ENCODE measurements at places on chromosomes 12 and 14.

DNA sequence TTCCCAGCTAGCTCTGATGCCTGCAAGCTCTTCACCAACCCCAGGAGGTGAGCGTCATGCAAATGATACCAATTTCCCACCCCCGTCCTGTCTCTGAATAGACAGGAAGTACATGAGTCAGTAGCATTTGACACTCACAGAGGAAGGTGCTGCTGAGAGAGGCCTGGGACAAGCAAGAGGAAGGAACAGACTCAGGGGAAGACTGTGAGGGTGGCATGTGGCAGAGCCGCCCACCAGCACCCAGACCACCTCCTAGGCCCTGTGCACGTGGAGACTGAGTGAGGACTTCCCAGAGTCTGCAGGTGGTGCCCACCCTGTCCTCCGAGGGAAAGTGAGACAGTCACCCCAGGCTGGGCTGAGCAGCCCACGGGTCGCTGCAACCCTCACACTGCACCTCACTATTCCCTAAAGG lies 199.5 kb upstream of the SFSWAP start:
- DNase-seq, result peak; percentile 93

- no peak for DNase-seq
These were observed 204.4 kb downstream of the ALX1 start for GRCh38 chr12:85484387-85484786.

DNA sequence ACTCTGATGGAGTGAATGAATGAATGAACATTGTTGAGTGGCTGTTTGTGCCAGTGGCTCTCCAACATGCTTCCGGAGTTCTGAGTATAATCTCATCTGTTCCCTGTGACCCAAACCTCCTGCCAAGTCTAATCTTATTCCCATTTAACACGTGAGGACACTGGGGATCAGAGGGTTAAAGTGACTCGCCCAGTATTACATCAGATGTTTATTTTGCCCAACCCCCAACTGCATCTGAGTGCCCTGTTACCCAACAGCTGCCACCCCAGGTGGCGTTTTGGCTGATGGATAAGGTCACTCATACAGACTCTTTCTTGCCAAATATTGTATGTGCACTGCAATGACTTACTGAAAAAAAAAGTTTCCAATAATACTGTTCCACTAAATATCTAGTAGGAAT lies 210.9 kb downstream of the EXOC5 start:
- DNase-seq, result no peak

DNA sequence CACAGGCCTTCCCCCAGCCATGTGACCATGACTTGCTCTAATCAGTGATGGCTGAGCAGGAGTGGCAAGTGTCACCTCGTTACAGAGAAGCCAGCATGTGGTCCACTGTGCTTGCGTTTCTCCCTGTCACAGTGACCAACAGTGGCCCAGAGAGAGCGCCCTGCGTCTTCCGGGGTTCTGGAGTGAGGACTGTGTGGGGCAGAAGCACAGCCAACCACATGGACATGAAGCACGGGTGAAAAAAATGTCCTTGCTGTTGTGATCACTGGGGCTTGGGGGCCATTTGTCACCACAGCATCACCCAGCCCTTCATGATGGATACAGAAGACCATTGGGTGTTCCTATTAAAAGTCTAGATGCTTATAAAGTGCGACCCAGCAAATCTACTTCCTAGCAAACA lies 174.6 kb upstream of the C14orf180 start:
- DNase-seq, result no peak

DNA sequence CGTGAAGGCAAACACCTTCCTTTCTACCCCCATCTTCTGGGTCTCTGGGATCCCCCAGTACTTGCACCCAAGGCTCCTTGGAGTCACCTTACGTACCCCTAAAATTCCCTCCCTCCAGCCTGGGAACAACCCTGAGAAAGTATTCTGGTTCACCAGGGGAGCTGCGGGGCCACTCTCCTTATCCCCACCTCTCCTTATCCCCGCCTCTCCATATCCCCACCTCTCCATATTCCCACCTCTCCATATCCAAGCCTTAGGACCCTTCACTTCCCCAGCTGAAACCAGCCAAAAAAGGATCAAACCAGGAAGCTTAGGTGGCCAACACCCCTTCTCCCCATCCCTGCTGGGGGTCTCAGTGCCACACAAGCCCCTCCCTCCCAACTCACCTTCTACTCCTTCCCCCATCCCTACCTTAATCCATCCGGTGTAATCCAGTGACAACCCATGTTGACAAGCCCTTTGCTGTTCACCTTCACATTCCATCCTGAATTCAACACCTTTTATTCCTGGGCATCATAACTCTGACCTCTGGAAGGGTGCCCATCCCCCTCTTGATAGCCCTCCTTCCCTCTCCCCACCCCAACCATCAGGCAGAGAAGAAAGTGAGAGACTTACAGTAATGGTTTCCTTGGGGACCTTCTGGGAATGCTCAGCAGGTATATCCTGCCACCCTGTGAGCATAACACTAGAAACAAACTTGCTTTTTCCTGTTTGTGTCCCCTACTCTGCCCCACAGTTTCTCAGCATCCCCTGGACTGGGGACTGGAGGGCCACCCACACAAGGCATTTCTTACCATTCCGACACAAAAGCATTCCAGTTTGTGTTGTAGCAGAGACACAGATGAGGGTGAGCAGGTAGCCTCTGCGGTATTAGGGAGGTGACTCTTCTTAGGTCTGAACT lies 1.6 kb upstream of the MSI1 start:
- no peak for DNase-seq

GRCh38 chr14:61575551-61576150 lies 119.7 kb upstream of the HIF1A start:
- DNase-seq, result no peak

DNA sequence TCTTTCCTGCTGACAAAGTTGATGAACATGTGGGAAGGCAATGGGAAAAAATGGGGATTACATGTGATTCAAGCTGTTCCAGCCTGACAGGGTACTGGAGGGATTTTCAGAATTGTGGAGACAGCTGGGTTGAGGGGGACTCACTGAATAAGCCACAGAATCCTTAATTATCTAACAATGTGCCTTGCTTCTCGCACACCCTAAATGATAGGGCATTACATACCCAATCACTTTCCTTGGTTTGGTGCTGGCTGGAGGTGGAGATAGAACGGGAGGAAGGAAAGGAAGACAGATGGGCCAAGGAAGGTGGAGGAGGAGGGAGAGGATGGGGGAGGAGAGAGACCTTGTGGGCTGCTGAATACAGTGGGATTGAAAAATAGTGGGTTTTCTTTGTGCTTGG lies 20.7 kb downstream of the PELI2 start:
- DNase-seq, result no peak

GRCh38 chr12:6754411-6754810 lies 1.5 kb upstream of the MLF2 start:
- DNase-seq, result no peak

DNA sequence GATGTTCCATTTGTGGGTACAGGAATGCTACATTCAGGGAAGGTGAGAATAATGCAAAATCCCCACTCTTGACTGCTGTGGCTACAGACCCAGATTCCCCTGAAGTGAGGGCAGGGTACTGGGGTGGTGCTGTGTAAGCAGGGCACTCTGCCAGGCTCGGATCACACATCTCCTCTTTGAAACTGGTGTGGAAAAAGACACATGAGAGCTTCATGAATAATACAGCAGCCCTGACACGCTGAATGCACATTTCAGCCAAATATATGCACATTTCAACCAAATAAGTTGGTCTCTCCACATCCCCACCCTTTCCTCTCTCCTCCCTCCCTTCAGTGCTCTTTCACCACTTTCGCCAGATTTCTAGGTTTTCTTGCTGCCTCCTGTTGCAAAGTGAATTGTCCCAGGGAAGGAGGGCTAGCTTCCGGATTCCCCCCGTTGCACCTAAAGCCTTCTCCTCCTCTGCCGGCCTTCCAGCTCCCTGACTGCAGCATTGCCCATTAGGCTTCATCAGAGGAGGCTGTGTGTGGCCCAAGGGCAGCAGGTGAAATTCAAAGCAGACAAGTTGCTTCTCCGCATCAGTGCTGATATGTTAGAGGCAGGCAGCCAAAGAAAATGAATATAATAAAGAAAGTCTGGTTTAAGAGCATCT lies 118.2 kb upstream of the TMCC3 start:
- DNase-seq, result peak; percentile 78

- no peak for DNase-seq
These were observed 120.5 kb downstream of the NUAK1 start for GRCh38 chr12:106018286-106018685.

GRCh38 chr12:64968989-64969819 lies 144.8 kb downstream of the TBC1D30 start:
- DNase-seq, result no peak

- DNase-seq, result no peak
These were observed 46.7 kb downstream of the HSPB8 start for GRCh38 chr12:119225454-119225853.

DNA sequence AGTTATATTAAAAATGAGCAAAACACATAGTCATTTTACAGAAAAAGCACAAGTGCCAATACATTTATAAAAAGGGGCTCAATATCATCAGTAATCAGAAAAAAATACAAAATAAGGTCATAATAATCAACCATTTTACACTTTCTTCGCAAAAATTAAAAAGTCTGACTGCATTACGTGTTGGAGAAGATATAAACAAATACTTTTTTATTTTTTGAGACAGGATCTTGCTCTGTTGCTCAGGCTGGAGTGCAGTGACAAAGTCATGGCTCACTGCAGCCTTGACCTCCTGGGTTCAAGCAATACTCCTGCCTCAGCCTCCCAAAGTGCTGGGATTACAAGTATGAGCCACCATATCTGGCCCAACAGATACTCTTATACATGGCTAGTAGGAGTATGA lies 181.5 kb upstream of the DIO3 start:
- DNase-seq, result no peak

GRCh38 chr14:43406931-43407330 lies 1100.2 kb downstream of the FSCB start:
- no peak for DNase-seq

- DNase-seq, result no peak
These were observed 171.3 kb downstream of the TMTC2 start for GRCh38 chr12:82857911-82858533.

DNA sequence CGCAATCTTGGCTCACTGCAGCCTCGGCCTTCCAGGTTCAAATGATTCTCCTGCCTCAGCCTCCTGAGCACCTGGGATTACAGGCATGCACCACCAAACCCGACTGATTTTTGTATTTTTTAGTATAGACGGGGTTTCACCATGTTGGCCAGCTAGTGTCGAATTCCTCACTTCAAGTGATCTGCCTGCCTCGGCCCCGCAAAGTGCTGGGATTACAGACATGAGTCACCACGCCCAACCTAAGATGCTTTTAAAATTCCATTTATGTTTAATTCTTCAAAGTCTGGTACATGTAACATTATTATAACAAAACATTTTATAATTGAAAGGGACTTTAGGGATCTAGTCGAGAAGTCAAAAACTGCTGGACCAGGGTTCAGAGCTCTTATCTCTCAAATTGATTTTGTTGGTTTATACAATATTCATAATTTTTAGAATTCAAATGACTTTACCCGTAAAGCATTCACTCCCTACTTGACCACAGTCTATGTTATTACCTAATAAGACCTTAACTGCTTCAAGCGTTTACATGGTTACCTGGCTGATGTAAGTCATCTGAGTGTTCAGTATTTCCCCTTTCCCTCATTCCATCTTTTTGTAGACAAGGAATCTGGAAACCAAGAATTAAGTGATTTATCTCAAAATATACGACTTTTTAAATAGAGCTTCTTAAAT lies 28.2 kb downstream of the RAP1B start:
- DNase-seq, result no peak

- DNase-seq, result no peak
These were observed 31.9 kb downstream of the FBXO34 start for GRCh38 chr14:55303125-55303499.

GRCh38 chr14:25032092-25032784 lies 17.7 kb downstream of the STXBP6 start:
- peak; percentile 12 for DNase-seq

DNA sequence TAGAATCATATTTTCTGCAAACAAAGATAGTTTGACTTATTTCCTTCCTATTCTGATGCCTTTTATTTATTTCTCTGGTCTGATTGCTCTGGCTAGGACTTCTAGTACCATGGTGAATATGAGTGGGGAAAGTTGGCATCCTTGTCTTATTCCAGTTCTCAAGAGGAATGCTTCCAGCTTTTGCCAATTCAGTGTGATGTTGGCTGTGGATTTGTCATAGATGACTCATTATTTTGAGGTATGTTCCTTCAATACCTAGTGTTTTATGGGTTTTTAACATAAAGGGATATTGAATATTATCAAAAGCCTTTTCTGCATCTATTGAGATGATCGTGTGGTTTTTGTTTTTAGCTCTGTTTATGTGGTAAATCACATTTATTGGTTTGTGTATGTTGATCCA lies 139.4 kb upstream of the CNTN1 start:
- DNase-seq, result no peak

GRCh38 chr12:91176358-91176757 lies 6.3 kb downstream of the DCN start:
- no peak for DNase-seq

GRCh38 chr12:1936406-1937320 lies 18.2 kb upstream of the CACNA2D4 start:
- no peak for DNase-seq

GRCh38 chr12:46296822-46297221 lies 28.0 kb upstream of the SLC38A1 start:
- DNase-seq, result no peak

DNA sequence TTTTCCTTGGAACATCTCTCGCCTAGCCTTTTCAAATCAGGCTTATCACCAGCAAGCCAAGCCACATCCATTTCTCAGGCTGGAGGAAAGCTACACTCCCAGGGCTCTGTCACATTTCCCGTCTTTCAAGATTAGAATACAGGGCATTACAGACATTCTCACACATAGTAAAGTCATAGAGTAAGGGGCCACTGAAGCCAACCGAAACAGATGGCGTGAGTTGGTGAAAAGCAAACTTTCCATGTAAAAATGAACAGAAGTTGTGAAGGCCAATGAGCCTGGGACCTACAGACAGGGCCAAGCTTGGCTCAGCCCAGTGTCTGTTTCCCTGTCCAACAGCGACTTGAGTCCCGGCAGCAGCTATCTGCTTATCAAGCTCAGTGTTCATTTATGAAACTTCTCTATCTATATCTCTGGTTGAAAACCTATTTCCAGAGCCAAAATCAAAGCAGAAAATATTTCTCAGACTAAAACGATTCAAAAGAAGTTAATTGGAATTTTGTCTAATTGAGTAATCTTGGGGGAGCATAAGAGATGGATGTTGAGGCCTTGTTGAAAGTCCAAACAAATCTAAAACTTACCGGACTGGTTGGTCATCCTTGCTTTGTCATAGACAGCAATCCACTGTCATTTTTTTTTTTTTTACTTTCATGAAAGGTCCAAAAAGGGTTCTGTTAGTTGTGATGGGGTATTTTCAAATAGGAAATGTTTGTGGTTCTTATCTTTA lies 105.6 kb downstream of the DAAM1 start:
- DNase-seq, result no peak

GRCh38 chr14:35362911-35363374 lies 41.6 kb downstream of the NFKBIA start:
- DNase-seq, result no peak
